ENCODE measurements at places on chromosomes 6 and 20.

GRCh38 chr6:46184114-46184513 lies 13.3 kb upstream of the ENPP5 start:
- no peak for DNase-seq

- DNase-seq = no peak
These were observed 23.6 kb upstream of the BTBD3 start for GRCh38 chr20:11894062-11894461.

DNA sequence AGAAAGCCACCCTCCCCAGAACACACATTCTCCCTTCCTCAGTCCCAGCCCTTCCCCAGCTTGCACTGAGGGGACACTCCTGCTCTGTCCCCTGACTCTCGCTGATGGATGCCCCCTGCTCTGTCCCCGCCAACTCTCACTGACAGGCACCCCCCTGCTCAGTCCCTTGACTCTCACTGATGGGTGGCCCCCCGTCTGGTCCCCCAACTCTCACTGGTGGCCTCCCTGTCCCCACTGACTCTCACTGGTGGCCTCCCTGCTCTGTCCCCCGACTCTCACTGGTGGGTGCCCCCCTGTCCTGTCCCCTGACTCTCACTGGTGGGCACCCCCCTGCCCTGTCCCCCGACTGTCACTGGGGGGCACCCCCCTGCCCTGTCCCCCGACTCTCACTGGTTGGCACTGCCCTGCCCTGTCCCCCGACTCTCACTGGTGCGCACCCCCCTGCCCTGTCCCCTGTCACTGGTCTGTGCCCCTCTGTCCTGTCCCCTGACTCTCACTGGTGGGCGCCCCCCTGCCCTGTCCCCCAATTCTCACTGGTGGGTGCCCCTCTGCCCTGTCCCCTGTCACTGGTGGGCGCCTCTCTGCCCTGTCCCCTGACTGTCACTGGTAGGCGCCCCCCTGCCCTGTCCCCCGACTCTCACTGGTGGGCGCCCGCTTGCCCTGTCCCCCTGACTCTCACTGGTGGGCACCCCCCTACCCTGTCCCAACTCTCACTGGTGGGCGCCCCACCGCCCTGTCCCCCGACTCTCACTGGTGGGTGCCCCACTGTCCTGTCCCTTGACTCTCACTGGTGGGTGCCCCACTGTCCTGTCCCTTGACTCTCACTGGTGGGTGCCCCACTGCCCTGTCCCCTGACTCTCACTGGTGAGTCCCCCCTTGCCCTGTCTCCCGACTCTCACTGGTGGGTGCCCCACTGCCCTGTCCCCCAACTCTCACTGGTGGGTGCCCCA lies 60.9 kb downstream of the GINS1 start:
- no peak for DNase-seq

DNA sequence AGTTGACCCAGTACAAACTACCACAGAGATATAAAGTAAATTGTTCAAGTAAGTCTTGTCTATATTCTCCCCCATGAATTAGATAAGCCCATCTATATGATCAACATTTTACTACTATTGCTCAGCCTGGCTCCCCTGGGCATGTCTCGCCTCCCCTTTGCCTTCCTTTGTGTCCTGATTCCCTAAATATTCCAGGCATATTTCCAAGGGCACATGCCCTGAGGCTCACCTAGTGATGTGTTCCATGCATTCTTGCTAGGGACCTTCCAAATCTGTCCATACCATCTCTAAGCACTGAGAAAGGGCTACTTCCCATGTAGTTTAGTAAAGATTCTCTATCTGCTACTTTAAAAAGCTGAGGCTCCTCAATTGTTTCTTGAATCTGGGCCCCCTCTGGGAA lies 309.5 kb upstream of the PRND start:
- no peak for DNase-seq

DNA sequence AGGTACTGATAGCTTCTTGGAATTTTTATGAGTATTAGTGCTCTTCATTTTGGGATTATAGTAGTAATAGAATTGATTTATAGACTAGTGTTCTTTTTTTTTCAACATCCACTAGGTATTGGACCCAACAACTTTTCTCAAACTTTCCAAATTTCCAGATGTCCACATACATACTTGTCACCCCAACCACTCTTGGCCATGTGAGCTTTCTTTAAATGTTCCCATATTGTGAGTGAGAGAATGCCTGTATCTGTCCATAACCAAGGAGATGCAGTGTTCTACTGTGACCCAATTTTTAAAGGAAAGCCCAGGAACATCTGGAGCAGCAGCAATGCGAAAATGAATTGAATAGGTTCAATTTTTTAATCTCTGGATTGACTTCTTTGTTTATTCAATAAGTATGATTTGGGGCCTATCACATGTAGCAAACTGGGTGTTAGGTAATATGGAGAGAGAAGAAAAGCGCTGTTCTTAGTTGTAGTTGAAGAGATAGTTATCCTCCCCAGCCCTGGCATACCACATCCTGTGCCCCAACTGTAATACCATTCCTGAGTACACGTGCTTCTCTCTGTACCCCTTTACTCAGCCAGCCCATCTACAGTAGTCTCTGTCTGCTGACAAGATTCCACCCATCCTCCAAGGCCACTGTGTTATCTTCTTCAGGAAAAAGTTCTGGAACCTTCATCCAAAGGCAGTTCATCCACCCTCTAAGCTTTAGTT lies 116.8 kb upstream of the SUPT3H start:
- no peak for DNase-seq

DNA sequence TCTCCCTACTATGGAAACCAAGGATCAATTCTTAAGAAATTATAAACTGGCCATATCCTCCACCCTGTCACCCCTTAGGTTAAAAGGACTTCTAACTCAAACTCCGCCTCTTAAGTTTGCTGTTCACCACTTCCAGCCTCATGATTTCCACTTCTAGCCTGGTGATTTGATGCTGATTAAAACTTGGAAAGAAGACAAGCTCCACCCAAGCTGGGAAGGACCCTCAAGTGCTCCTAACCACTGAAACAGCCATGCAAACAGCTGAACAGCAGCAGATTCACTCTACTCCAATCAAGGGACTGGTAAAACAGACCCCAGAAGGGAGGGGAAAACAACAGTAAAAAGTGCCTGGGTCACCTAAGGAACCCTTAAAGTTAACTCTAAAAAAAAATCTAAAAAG lies 10.3 kb downstream of the LCA5 start:
- no peak for DNase-seq

DNA sequence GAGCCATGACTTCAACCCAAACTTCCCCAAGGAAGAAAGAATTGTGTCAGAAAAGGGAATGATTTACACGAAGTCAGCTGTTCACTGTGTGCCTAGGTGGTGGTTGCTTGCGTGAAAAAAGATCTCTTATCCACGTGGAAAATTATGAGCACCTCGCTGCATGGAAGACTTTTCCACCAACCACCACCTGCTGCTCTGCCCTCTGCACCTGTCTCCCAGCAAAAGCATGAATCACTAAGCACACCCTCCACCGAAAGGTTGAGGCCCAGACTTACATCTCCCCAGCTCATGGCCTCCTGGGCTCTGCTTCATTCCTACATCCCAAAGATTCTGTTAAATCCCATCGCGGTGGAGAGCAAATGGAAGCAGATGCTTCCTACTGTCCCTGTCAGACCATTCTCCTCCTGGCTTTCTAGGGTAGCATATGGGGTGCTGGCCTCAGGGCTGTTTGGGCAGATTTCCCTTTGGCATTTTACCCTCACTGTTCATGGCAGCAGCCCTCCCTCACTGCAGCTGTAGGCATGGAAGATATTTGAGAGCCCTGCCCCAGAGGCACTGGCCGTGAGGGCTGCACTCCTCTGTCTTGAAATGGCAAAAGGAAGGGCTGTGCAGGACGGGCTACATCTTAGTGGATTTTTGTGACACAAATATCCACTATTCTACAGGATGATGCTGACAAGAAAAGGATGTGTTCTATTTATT lies 37.6 kb upstream of the CST5 start:
- DNase-seq = no peak

- no peak for DNase-seq
These were observed 286.1 kb upstream of the PLCB4 start for GRCh38 chr20:8782804-8783203.

DNA sequence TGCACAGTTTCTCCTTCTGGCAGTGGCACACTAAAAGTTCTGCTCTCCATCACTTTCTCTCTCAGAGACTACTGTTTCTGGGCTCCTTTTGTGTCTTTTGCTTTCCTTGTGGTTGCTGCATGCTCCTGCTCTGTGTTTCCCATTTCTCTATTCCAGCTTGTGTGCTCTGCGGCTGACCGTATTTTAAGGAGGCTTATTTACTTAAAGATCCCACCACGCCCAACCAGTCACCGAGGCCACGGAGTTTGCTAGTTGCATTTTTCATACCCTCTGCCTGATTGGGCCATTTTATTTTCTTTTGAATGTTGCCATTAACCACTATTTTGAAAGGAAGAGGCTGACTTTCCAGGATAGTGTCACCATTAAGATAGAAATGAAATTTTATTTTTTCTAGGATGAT lies 626.4 kb upstream of the MMS22L start:
- DNase-seq = no peak

- DNase-seq = no peak
These were observed 599.2 kb downstream of the COL12A1 start for GRCh38 chr6:74606582-74607071.

DNA sequence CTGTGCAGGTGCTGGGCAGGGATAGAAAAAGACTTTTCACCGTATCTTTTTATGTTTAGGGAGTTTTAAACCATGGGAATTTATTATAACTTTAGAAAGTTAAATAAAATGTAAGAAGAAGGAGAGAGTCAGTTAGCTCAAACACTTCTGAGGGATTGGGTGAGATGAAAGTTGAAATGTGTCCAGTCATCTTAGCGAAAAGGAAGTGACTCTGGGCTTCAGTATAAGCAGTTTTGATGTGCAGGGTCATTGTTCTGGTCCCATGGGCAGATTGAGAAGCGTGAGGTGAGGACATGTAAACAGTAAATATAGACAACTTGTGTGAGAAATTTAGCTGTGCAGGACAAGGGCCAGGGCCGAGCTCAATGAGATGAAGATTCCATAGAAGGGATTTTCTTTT lies 66.9 kb downstream of the TOX2 start:
- DNase-seq = no peak

- no peak for DNase-seq
These were observed 136.4 kb upstream of the SALL4 start for GRCh38 chr20:51938559-51939258.

DNA sequence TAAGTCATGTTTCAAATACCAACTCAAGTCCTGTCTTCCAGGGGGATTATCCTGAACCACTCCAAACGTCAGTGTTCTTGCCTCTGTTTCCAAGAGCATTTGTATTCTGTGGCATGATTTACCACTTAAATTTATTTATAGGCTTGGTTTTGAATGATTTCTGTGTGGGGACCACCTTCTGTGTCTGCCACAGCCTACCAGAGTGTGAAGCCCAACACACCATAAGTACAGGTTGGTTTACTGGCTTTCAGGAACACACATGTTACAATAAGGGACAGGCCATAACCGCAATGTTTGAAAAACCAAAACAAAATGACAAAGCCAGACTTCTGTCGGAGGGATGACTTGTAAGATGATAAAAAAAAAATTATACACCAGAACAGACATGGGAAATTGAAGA lies 56.5 kb upstream of the MAP3K7 start:
- no peak for DNase-seq

DNA sequence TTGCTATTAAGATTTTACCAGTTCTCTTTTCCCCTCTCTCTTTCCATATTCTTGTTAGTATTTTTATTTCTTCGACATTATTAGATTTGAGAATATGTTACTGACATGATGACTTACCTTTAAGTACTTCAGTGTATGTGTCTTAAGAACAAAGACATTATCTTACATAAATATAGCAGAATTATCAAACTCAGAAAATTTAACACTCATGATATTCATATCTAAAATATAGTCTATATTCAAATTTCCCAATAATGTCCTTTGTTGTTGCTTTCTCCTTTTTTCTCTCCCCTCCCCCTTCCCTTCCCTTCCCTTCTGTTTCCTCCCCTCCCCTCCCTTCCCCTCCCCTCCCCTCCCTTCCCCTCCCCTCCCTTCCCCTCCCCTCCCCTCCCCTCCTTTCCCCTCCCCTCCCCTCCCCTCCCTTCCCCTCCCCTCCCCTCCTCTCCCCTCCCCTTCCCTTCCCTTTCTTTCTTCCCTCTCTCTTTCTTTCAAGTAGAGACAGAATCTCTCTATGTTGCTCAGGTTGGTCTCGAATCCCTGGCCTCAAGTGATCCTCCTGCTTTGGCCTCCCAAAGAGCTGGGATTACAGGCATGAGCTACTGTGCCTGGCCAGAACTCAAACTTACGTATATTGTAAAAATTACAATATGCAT lies 56.5 kb downstream of the RSPH3 start:
- no peak for DNase-seq

GRCh38 chr6:135842618-135843392 lies 8.7 kb upstream of the PDE7B start:
- DNase-seq = no peak

DNA sequence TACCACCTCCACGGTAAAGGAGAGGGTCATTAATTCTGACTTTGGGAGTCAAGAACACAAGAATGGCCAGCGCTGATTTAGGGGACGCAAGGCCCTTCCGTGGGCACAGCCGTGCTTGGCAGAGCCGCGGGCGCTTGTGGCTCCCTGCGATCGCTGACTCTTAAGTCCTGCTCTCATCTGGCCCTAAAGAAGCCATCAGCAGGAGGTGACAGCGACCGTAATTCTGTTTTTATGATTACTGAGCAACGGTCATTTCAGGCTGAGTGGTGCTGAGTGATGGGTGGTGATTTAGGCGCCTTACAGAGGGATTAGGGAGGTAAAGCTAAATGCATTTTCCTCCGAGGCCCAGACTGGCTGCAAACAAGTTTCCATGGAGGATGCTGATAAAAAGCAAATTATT lies 364.6 kb upstream of the SULF2 start:
- no peak for DNase-seq

DNA sequence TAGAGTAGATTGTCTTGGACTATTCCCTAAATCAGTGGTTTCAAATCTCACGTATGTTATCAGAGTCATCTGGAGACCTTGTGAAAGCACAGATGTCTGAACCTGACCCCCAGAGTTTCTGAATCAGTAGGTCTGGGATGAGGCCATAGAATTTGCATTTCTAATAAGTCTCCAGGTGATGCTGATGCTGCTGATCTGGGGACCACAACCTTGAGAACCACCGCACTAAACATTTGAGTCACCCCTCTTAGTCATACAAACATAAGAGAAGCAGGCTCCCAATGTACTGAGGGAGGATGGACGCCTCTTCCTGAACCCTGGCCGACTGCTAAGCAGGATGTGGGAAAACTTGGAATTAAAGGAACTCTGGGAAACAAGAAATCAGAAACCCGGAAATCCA lies 187.8 kb upstream of the PRDM1 start:
- no peak for DNase-seq

GRCh38 chr20:46261456-46262253 lies 46.6 kb downstream of the CDH22 start:
- DNase-seq = no peak

DNA sequence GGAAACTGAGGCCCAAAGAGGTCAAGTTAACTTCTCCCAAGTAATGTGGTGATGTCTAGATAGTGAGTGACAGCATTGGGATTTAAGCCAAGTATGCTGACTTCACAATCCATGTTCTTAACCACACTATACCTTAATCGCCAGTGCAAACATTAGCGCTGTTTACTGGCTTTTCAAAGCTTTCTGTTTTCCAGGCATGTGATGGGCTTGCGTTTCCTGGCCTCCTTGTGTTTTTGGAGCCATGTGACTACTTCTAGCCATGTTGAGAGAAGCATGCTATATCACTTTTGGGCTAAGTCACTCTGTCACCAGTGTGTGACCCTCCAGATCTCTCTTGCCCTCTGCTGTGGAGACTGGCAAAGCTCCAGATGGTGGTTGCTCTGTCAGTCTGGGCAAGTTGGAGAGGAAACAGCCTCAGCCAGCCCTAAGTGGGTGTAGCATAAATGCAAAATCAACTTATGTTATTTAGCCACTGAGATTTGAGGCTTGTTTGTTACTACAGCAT lies 76.9 kb downstream of the ANKRD6 start:
- no peak for DNase-seq

Data from NT2/D1 (cell line).